ENCODE measurements at places on chromosomes 13 and 19.

DNA sequence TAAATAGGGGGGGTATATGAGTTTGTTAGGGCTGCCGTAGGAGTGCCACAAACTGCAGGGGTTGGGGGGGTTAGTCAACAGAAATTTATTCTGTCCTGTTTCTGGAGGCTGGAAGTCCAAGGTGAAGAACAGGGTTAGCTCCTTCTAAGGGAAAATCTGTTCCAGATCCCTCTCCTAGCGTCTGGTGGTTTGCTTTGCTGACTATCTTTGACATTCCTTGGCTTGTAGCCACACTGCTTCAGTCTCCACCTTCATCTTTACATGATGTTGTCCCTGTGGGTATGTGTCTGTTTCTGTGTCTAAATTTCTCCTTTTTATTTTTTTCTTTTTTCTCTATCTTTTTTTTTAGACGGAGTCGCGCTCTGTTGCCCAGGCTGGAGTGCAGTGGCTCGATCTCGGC, 8.1 kb upstream of the ICAM1 start:
- DNase-seq = no peak

DNA sequence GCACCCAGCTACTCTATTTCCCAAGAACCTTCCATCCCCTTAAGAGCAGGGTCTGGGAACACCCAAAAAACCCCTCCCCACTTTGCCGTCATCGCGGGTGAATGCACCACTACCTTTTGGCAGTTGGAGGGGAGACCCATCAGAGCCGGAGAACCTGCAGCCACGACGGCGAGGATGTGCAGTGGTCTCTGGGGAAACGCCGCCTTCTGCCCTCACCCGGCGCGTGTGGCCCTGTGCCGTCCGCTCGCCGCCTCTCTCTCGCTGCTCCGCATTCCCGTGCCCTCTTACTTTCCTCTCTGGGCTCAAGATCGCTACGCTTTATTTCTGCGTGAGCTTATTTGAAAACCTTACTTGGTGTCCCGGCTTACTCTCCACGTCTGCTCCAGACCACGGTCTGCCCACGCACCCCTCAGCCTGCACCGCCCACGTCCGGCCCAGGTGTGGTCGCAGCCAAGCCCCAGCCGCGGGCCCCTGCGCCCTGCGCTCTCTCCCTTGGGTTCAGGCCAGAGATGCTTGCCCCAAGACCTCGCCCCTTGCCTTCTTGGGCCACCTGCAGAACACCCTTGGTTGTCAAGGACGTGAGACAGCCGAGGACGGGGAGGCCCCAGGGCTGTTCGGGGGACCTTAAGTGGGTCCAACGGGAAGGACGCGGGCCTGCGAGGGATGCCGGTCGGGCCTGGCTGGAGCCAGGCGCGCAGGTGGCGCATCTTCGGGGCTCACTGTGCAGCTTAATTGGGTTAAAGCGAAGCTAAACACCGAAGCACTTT, 2.0 kb upstream of the MAB21L1 start:
- DNase-seq = peak; percentile 22

GRCh38 chr13:36752673-36753072, 66.3 kb upstream of the RFXAP start:
- DNase-seq = no peak

- DNase-seq = no peak
Measured at GRCh38 chr13:50149932-50150331, 134.7 kb downstream of the KCNRG start.

- peak; percentile 7 for DNase-seq
Measured at GRCh38 chr13:94705081-94706030, 7.0 kb downstream of the SOX21 start.

GRCh38 chr19:10706990-10707389, 5.8 kb downstream of the QTRT1 start:
- no peak for DNase-seq

- DNase-seq = no peak
Measured at GRCh38 chr19:58519087-58519354, 589 bp downstream of the ZBTB45 start.

DNA sequence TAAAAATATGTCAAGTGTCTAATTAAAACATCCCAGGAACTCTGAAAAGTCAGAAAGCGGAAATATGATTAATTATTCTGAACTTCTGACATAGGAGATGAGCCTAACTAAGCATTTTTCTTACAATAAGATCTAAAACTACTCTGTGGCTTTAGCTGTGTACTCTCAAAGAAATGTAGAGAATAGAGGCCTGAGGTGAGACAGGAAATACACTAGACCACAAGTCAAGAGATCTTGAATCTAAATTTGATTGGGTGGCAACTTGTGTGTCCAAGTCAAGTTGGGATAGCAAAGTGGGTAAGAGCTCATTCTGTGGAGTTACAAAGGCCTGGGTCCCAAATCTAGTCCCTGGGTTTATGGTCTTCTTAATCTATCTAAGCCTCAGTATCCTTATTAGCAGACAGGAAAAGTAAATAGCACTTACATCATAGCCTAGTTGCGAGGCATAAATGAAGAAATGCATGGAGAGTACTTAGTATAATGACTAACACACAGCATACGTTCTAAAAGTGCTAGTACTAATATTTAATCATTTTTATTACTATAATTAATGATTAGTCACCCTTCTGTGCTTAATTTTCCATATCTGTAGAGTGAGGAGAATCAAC, 9.4 kb upstream of the LRRC63 start:
- no peak for DNase-seq

GRCh38 chr19:37931881-37932655, 25.1 kb downstream of the SIPA1L3 start:
- peak; percentile 72 for DNase-seq

DNA sequence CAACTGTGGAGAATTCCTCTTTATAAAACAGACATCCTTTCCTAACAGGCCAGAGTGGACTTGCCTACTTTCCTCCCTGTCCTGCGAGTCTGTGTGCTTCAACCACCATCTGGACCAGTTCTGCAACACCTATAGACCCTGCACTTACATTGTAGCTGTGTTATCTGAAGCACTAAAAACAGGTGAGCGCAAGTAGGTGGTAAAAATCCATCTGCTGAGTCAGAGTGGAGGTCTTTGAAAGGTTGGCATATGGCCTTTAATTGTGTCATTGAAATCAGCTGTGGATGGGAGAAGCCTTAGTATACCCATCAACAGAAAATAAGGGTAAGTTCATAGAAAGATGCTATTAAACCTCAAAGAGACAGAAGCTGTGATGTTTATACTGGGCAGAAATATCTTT, 7.6 kb upstream of the NALCN start:
- DNase-seq = no peak

GRCh38 chr13:60152114-60152513, 11.6 kb downstream of the DIAPH3 start:
- DNase-seq = no peak

GRCh38 chr19:3060857-3061181, 1.5 kb downstream of the TLE5 start:
- DNase-seq = no peak

GRCh38 chr13:44819245-44819644, 170.0 kb downstream of the NUFIP1 start:
- DNase-seq = no peak

DNA sequence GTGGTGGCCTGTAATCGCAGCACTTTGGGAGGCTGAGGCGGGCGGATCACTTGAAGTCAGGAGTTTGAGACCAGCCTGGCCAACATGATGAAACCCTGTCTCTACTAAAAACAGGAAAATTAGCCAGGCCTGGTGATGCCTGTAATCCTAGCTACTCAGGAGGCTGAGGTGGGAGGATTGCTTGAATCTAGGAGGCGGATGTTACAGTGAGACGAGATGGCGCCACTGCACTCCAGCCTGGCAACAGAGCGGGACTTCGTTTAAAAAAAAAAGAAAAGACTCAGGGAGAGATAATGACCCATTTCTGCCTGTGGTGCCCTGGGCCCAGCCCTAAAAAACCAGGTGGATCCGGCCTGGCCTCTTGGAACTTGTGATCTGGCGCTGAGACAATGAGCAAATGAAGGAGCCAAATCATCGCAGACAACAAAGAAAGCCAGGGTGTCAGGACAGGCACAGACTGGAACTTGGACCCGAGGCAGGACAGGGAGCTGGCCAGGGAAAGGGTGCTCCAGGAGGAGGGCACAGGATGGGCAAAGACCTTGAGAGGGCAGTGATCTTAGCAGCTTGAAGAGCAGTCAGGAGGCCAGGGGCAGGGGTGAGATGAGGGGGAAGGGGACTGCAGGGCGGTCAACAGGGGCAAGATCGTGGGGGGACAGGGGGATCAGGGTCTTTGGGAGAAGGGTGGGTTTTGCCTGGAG, 962 bp upstream of the JAK3 start:
- DNase-seq = no peak

DNA sequence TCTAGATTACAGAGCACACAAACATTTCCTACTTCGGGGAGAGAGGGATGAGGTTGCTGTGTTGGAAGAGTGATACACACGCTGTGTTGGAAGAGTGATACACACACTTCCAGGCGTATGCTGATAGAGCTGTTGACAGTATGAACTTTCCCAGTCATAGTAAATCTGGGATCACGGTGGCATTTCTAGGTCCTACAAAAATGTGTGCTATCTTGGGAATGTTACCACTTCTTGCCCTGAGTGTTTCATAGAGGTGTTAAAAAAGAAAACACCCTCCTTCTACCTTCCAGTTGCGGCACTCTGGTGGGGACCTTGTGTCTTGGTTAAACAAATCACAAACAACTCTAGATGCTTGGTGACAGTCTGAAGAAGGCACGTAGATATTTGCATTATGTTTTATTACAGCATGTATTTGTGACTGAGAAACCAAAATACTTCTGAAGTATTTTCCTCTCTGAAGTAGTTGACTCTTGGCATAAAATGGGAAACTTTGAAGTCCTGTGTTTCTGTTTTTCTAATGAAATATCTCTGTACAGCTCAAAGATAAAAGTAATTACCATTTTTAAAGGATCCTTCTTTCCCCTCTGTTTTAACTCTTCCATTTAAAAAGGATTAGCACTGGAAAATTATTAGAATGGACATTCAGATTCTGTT, 52.5 kb downstream of the ARHGAP35 start:
- no peak for DNase-seq

GRCh38 chr19:2154587-2155075, 3.3 kb upstream of the AP3D1 start:
- no peak for DNase-seq

DNA sequence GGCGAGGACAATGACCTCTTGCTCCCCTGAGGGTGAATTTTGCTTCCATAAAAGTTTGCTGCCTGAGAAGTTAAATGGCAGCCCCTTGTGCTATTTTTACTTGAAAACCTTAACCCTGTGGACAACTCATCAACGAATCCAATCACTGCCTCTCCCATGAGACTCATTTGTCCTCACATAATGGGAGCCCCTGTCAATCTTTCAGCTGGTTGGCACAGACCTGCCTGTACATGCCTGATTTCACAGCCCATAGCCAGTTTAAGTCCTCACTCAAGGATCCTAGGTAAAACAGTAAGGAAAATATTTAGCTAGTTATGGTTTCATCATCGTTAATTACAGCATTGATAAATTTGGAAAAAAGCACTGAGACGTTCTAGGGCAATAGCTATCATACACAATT, 207.4 kb downstream of the NHLRC3 start:
- no peak for DNase-seq

DNA sequence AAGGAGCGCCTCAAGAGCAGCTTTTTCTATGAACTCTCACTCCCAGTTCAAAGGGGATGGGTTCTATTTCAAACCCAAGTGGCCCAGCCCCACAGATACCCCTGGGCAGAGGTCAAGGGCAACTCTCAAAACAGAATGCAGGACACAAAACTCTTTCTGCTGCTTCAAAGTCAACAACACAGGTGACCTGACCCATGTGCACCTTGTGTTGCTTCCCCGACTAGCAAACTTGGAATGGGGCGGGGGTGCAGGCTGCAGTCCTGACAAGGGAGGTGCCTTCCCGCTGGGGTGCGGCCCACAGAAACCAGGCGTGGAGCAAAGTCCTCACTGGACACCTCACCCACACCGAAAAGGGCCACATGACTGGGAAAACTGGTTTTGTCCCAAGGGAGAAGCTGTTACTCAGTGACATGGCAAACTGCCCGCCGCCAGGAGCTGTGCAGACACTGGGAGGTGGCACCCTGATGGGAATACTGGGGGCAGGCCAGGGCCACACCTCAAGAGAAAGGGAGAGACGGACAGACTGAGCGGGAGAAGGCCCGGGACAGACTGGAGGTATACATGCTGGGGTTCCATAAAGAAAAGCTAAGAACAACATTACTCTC, 17.4 kb downstream of the ZC3H4 start:
- DNase-seq = no peak

DNA sequence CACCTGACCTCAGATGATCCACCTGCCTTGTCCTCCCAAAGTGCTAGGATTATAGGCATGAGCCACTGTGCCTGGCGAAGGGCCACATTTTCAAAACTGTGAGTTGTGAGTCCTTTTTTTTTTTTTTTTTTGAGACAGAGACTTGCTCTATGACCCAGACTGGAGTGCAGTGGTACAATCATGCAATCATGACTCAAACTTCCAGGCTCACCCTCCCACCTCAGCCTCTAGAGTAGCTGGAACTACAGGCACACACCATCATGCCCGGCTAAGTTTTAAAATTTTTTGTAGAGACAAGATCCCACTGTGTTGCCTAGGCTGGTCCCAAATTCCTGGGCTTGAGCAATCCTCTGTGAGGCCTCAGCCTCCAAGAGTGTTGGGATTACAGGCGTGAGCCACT, 3.8 kb upstream of the MYPOP start:
- DNase-seq = no peak

DNA sequence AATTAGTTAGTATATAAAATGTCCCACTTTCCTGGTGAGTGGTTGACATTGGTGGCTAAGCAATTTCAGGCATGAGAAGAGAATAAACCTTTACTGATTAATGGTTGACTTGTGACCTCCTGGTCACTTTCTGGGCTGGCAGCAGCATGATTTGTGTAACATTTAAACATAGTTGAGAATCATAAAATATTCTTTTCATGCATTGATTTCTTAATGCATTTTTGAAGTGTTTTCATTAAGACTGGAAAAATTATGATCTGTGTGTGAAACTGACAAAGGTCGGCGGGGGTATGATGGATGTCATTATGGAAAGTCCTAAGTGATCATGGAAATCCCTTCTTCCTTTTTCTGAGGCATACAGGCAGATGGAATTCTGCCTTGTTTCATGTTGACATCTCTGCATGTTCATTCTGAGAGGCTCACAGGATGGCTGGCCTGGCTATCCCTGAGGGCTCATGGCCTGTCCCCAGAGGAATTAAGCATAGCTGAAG, 98.7 kb upstream of the RNF113B start:
- no peak for DNase-seq

DNA sequence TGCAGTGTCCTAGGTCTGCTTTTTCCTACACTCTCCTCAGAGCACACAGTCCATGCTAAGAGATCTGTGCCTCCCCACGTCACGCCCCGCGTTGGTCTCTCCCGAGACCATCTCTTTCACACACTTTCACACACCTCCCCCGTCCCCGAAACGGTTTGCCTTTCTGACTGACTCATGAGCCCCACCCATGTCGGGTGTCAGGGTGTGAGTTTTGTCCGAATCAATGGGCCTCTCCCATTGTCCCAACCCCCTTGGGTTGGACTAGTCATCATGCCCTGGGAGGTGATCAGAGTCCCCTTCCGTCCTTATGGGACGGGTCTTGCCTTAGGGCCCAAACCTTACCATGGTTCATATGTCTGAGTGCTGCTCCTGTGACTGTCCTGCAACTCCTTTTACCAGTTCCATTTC, 214.0 kb upstream of the HTR2A start:
- no peak for DNase-seq

Measured in B cell (primary cell).